ENCODE measurements at places on chromosomes 7 and 10.

- no peak for DNase-seq
Measured at GRCh38 chr7:112091768-112092167, 114.4 kb downstream of the DOCK4 start.

- DNase-seq, result no peak
Measured at GRCh38 chr10:125114761-125115391, 45.5 kb downstream of the CTBP2 start.

DNA sequence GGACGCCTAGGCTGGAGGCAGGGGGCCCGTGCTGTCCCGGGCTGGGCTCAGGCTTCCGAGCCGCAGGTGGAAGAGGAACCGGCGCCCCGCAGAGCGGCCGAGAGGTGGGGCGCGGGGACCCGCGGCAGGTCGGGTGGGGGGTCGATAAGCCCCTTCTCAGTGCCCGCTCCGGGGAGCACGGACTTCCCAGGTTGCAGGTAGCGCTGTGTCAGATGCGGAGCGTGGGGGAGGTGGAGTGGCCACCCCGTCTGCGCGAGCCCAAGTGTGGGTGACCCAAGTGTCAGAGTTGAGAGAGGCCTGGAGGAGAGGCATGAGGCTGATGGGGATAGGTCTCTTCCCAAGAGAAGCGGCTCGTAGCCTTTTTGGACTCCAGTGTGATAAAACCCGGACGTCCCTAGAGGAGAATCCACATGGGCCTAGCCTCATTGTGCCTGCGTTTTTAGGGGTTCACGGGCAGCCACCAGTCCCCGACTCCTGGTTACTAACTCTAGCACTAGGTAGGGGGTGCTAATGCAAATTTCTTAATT is 580 bp downstream of the EEPD1 start:
- DNase-seq, result no peak

- DNase-seq, result no peak
Measured at GRCh38 chr10:49767752-49768151, 5.6 kb upstream of the OGDHL start.

GRCh38 chr7:3922175-3922635 is 621.2 kb downstream of the SDK1 start:
- DNase-seq, result peak; percentile 24

DNA sequence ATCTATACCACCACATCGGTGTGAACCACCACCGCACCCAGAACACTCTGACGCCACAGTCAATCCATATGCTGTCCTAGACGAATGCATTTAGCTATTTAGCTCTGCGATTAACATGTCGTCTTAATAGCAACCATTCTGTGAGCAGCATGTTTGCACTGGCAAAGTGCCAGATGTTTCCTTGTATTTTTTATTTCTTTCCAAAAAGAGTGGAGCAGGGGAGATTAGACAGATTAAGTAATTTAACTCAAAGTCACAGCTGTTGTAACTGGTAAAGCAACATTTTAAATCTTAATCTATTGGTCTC is 57.0 kb upstream of the ARL4A start:
- DNase-seq, result no peak

DNA sequence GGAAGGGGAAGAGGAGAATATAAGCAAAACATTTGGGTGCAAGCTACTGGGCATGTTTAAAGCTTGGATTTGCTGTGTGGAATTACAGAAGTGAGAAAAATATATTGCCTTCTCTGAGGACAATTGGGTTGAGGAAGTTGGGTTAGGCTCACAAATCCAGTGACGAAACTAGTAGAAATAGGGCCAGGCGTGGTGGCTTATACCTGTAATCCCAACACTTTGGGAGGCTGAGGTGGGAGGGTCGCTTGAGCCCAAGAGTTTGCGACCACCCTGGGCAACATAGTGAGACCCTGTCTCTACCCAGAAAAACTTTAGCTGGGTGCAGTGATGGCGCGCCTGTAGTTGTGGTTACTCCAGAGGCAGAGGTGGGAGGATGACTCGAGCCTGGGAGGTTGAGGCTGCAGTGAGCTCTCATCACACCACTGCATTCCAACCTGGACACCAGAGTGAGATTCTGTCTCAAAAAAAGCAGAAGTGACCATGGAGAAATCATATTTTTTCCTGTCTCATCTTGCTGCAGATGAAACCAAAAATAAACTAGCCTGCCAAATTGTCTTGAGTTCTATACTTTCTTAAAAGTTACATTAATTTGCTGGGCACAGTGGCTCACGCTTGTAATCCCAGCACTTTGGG is 22.4 kb downstream of the NRBF2 start:
- DNase-seq, result no peak

DNA sequence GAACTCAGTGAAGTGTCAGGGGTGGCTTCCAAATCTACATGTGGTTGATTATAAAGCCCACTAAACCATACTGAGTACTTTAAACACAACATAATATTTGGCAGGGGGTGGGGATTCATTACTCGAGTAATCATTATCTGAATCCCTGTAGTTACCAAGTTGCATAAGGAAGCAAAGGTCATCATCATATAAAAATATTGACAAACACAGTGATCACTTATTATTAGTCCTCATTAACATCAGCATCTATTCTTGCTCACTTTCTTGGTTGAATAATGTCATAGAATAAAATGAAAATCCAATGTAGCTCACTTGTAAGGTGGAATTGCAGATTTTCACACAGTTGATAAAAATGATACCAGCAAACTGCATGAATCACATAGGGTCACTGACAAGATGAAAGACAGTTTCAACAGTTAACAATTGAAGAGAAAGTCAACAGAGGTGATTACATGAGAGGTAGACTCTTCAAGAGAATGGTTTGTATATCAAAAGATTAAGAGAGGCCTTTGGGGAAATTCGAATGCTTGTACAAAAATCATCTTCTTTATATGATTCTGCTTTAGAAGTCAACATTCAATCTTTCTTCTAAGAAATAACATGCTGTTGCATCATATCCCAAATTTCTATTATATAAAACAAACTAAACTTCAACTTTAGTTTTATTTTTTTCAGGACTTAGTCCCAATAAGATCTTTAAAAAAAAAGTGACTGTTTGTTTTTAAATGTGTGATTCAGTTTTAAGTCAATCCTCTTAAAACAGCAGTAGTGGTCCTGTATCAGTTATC is 185.5 kb upstream of the KLF14 start:
- no peak for DNase-seq

DNA sequence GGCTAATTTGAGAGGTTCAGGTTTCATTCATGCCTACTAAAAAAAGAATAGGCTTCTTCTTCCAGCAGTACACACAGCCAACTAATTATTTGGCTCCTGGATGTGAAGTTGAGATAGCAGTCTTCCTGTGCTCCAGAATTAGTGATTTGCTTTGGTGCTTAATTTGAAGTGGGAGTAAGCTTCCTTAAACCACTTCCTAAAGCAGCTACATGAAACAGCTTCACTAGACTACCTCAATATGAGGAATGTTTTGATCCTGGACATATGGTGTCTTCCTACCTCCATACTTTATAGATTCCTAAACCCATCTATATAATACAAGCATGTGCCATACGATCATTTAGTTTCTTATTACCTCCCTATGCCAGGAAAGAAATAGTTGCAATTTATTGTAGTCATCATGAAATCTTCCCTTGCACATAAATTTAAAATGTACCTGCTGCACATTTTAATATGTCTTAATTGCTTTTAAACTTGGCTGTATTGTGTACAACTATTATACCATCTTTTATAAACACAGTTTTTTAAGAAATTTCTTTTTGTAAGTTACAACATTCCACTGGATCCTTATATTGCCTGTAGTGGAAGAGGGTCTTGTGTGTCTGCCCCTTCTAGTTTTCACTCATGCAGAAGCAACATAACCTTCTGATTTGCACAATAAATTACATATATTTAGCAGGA is 8.6 kb downstream of the VIM start:
- DNase-seq, result no peak

DNA sequence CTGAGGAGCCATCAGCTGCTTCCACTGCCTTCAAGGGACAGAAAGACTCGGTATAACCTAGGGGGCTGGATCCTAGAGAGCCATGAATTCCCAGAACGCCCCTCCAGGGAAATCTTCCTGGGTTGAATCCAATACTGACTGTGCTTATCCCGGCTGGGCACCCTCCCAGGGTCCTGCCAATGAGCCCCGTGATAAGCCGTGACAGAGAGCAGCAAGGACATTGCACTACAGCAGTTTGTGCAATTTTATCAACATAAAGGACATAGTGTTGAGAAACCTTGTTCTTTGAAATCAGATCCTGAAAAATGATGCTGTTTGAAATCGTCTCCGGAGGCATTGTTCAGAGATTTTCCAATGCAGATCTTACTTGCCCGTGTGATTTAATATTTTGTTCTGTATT is 18.8 kb downstream of the AKR1B1 start:
- no peak for DNase-seq

GRCh38 chr7:2641406-2642393 is 9.9 kb downstream of the TTYH3 start:
- peak; percentile 96 for DNase-seq

DNA sequence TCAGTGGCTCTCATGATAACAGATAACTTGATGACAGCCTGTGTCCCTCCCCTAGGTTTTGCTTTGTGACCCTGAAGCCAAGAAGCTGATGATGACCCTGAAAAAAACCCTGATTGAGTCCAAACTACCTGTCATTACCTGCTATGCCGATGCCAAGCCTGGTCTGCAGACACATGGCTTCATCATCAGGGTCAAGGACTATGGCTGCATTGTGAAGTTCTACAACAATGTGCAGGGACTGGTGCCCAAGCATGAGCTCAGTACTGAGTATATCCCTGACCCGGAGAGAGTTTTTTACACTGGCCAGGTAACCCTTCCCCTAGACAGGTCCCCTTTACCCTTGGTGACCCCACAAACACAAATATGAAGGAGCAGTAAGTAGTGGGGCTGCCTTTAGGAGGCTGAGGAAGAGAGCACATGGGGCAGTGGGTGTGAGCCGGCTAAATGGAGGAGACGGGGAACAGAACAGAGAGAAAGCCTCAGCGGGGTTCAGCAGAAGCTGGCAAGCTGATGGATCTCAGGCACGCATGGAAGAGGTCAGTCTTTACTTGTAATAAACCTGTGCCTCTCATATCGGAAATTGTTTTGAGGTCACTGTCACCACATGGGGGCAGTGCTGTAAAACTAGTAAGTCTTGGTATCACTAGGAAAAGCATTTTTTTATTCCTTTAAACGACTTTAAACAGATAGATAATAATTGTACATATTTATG is 20.2 kb downstream of the PDCD11 start:
- DNase-seq, result peak; percentile 46

GRCh38 chr7:156836443-156836842 is 56.5 kb downstream of the LMBR1 start:
- DNase-seq, result no peak

- DNase-seq, result no peak
Measured at GRCh38 chr7:127847641-127848040, 183.6 kb downstream of the LRRC4 start.

- DNase-seq, result no peak
Measured at GRCh38 chr10:19576576-19576975, 239.7 kb upstream of the PLXDC2 start.

GRCh38 chr7:36535866-36536664 is 146.4 kb downstream of the ANLN start:
- no peak for DNase-seq

DNA sequence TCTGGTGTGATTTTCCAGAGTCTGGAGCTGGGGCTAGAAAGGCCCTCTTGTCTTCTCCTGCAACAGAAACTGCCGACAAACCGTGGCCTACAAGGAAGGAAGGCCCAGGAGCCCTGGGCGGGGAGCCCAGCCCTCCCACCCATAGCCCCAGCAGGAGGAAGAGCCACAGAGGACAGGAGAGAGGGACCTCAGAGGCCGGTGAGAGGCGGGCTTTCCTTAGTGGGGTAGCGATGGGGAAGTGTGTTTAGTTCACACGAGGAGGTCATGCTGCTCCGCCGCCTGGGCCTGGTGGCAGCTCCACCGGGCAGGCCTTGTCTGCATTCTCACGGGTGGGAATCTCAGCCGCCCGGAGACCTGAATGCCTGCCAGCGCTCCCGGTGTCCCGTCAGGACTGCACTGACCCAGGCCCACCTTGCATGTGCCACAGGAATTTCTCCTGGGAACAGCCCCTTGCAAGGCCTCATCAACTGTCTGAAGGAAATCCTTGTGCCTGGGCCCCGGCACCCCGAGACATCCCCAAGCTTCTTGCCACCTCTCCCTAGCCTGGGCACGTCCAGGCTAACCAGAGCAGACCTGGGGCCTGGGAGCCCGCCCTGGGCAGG is 50.9 kb downstream of the ZNF467 start:
- no peak for DNase-seq

DNA sequence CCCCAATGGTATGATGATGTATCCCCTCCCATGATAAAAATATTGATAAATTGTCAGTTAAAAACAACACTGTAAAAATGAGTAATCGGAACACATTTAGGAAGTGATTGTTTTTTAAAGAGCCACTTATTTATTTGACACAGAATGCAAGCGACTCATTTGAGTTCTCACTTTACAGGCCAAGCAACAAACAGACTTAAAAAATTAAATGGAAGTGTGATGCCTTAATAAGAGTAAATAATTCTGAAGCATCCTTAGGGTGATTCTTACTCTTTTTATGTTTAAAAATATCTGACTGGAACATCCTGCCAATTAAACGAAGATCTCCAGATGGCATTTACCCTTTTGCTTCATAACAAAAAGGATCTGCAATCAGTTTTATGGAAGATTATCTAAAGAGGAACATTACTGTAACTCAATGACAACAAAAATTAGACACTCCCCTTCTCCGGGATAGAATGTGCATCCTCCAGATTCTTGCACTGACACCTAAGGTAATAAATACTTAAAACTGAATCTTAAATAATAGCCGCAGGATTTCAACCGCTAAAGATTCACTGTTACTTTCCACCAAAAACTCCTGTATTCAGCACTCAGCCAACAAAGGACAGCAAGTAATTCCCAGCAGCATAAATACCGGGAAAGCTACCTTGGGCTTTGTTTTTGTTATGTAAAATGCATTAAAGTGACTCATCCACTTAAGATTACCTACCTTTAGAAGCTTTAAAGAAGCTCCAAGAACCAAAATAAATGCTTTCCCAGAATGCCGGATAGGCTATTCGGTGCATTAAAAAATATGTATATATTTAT is 1.7 kb downstream of the CACNA2D1 start:
- DNase-seq, result no peak

- DNase-seq, result peak; percentile 30
Measured at GRCh38 chr10:77004917-77005564, 632.6 kb downstream of the KCNMA1 start.

- DNase-seq, result no peak
Measured at GRCh38 chr7:71772779-71773178, 639.4 kb downstream of the CALN1 start.

DNA sequence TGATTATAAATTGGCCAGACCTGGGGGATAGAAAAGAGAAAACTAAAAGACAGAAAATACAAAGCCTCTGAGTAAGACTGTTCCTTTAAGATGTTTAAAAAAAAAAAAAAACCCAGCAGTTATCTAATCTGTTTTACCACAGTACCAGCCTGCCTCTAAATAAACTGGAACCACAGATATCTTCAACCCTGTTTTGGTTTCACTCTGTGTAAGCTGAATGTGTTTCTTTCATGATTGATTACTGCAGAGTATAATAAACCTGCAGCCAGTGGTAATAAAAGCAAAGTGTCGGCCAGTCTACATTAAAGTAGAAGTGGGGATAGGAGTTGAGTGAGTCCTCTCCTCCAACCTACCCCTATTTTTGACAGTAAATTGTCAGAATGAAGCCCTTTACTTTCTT is 40.6 kb downstream of the MGAM2 start:
- DNase-seq, result no peak

- no peak for DNase-seq
Measured at GRCh38 chr10:101614663-101615524, 26.8 kb downstream of the DPCD start.

GRCh38 chr10:52779541-52780390 is 7.2 kb upstream of the MBL2 start:
- DNase-seq, result no peak

Measured in GM04504 (cell line).